ENCODE measurements at places on chromosomes 16 and 17.

DNA sequence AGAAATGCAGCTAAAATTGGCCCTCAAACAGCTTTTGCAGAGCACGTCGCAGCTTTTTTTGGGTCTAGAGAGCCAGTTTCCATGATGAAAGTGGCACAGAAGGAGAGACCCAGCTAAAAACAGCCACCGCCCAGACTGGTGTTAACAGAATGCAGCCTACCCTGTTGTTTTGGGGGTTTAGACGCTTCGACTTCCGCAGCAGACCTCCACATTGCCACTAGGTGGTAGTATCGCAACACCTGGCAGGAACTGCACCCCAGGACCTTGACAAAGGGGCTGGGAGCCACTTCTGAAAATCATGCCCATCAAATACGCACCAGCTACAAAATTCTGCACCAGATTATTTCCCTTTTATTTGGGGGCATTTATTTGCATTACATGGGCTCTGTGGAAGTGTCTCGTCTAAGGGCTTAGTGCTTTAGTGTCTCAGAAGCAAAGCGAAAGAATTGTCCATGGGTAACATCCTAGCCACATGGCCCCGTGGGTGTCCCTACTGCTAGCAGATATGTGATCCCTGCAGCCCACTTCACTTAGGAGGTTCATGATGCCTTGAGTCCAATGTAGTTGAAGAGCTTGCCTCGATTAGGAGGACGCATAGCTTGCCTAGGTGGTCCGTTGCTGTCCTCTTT, 167.1 kb downstream of the HAPSTR1 start:
- DNase-seq: no peak
- H3K36me3 ChIP-seq: no peaks in the 10 kb centered on the region
- no peaks in the 10 kb centered on the region for H3K27me3 ChIP-seq

GRCh38 chr17:44912763-44913544, 2.3 kb downstream of the GFAP start:
- peak; percentile 40 for DNase-seq
- H3K4me1 ChIP-seq: peaks cover 6% of the 10 kb centered on the region
- H3K27me3 ChIP-seq: peaks cover 16% of the 10 kb centered on the region

GRCh38 chr17:63841350-63842172, 924 bp downstream of the SMARCD2 start:
- H3K27ac ChIP-seq: peak overlapping the region; percentile 94
- H3K4me1 ChIP-seq: peaks cover 42% of the 10 kb centered on the region
- no peaks in the 10 kb centered on the region for H3K27me3 ChIP-seq
- H3K36me3 ChIP-seq: peaks cover 10% of the 10 kb centered on the region

DNA sequence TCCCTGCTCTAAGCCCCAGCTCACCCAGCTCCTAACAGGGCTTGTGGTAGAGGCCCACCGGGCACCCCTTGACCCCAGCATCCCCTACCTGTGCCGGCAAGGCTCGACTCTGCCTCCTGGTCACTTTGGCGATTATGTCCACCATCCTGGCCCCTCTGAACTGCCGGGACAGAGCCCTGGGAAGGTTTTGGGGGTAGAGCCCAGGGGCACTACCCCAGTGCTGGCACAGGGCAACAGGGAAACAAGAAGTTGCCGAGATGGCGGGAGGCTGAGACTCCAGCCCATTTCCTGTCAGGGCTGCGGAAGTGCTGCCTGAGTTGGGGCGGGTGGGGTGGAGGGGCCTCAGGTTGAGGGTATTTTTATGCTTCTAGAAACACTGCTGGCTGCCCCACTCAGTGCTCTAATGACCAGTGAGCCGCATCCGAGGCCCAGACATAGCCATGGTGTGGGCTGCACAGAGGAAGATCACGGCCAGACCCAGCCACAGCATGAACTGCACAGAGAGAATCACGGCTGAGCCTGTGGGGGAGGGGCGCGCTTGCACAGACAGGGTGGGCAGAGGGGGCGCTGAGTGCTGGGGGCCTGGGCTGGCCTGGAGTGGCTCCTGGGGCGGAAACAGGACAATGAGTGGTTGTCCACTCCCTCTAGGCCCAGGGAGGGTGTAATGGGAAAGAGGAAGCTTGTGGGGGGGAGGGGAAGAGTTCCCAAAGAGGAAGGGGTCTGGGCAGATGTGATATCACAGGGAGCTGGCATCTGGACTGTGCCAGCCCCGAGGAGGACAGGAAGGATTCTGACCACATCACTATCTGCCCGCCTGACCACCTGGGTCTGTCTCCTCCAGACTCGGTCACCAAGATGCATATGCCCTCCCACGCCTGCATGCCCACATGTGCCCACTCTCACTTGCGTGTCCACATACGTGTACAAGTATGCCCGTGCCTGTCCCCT, 22.3 kb downstream of the ARHGAP27 start:
- peaks cover 5% of the 10 kb centered on the region for H3K36me3 ChIP-seq
- H3K4me1 ChIP-seq: peaks cover 71% of the 10 kb centered on the region
- peak overlapping the region; percentile 50 for H3K4me3 ChIP-seq
- H3K27ac ChIP-seq: peak overlapping the region; percentile 79
- DNase-seq: no peak
- H3K27me3 ChIP-seq: no peaks in the 10 kb centered on the region
